ENCODE measurements at places on chromosomes 1 and 21. TPM values are rescaled to one million over a fixed set of nuclear protein-coding genes. Genes with fewer than 3 reads are reported as not detected.

DNA sequence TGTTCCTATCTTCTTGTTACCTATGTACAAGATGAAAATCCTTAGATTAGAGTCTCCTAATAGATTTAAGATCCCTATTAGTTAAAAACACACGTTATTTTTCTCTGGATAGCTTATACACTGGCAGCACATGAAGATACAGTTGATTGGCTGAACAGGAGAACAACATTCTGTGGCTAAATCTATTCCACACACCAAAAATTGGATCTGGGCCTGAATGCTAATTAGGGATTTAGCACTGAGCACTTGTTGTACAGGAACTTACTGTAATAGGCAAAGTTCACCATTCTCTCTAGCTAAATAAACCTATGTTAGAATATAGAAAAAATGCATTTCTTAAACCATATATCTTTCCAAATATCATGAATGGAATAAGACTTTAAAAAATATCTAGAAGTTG lies 117.1 kb upstream of the PTGFR start:
- no peak for DNase-seq

Gene NBPF11
- 6.7 TPM for total RNA-seq

GRCh38 chr1:173304529-173305227 lies 97.5 kb upstream of the TNFSF4 start:
- no peak for DNase-seq

- DNase-seq, result peak; percentile 43
Measured at GRCh38 chr1:17922833-17923232, 167.7 kb downstream of the ACTL8 start.

DNA sequence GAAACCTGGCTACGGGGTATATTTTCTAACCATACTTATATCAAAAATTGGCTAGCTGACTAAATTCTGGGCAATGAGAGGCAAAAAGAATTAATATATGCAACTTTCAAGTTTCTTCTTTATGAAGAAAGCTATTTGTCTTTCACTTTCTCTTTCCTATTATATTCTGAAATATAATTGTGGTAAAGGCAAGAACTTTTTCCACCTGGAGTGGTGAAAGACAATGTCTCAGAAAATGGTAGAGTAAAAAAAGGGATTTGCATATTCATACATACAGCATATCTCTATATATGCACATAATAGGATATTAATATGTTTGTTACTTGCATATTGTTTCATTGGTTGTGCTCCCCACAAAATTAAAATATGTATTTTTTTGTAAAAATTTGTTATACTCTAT lies 793.8 kb downstream of the PLA2G4A start:
- DNase-seq, result no peak

DNA sequence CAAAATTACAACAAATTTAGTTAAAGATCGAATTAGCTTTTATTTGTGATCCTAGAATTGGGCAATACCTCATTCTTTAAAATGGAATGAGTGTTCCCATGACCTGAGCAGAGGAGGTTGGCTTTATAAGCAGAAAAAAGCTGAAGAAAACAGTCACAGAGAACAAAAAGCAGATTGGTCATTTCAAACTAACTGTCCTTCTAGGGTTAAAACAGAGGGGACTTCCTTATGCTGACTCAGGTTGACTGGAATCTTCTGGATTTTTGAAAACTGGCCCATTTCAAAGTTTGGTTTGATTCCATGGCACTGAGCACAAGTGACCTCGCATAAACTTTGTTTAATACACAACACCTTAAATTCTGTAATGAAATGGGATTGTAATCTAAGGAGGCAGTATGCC lies 17.6 kb downstream of the NFASC start:
- no peak for DNase-seq

GRCh38 chr1:42430286-42431135 lies 25.3 kb downstream of the ZMYND12 start:
- no peak for DNase-seq

Gene CELA3A
- not detected for total RNA-seq

DNA sequence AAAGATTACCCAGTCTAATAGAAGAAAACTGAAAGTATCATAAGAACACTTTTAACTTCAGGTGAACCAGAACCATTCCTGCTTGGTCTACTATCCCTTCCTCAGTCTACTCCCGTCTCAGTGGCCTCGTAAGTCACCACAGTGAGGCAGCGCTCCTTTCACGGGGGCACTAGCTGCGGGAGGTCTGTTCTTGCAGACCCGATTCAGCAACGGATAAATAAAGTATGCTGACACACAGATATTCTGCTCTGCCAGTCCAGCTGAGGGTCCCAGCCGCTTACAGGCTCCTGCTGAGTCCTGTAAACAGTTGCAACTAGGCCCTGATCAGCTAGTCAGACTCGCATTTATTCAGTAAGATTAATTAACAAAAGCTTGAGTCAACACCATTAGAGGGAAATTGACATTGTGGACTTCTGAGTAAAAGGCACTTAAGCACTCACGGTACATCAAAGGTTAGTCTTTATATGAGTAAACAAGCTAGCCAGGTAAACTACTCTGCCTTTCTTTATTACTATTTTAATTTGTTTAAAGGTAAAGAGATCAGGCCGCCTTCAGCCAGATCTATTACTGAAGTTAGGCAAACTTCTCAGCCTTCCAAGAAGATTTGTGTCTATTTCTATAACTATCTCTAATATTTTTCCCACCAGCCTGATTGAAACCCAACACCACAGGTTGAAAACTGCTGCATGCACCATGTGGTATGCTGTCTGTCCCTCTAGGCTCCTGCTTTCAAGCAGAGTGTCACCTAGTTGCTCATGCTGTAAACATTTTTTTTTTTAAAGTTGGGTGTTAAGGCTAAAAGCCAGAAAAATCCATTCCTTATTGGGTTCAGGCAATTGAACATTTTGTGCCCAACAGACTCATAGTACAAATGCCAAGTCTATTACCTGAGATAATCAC lies 87.7 kb downstream of the INTS7 start:
- no peak for DNase-seq

DNA sequence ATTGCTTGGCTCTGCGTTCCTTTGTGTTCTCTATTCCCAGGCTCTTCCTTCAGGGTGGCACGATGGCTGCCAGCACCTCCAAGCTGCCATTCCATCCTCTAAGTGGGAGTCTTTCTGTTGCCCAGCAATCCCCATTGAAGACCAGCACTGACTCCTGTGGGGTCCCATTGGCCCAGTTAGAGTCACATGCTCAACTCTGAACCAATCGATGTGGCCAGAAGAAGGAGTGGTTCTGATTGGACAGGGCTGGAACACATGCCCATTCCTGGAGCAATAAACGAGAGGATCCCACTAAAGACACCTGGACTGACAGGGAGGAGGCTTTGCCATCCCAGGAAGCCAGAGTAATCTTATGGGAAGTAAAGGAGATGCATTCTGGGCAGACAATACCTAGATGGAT lies 97.2 kb upstream of the IGSF21 start:
- no peak for DNase-seq
